ENCODE measurements at places on chromosomes 1 and 21.

GRCh38 chr1:167782946-167783345 lies 61.2 kb downstream of the MPZL1 start:
- no peak for DNase-seq

DNA sequence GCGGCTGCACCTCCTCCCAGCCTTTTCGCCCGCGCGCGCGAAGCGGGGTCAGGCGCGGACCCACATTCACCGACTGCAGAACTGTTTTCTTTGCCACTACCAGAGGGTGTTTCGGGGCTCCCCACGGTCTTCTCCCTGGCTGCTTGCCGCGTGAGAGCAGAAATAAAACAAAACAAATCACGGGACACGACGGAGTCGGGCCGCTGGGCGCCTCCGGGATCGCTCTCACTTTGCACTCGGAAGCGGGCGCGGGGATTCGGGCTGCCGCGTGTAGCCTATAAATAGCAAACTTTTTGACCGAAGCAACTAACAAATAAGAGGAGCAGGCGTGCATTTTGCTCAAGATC lies 412.3 kb upstream of the ESRRG start:
- no peak for DNase-seq

- DNase-seq: no peak
Observed at GRCh38 chr1:26324550-26324949, 6.8 kb downstream of the CD52 start.

GRCh38 chr1:16120940-16121410 lies 34.9 kb downstream of the EPHA2 start:
- no peak for DNase-seq

- DNase-seq: no peak
Observed at GRCh38 chr21:37000381-37000780, 6.1 kb upstream of the RIPPLY3 start.

GRCh38 chr1:100627054-100627716 lies 89.2 kb downstream of the GPR88 start:
- peak; percentile 72 for DNase-seq

GRCh38 chr1:28877132-28877781 lies 37.1 kb upstream of the EPB41 start:
- DNase-seq: peak; percentile 65

DNA sequence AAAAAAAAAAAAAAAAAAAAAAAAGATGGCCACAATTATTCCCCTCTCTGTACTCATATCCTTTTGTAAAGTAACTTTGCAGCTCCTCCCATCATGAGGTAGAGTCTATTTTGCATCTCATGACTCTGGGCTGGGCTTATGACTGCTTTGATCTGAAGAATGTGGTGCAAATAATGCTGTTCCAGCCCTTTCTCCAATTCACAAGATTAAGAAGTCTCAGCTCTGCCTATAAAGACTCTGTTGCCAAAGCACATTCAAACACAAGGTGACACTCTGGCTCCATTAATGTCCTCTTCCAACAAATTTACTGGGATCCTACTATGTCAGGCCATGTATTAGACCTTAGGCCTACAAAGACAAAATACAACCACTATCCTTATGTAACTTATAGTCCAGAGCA lies 64.8 kb upstream of the PTCH2 start:
- no peak for DNase-seq

DNA sequence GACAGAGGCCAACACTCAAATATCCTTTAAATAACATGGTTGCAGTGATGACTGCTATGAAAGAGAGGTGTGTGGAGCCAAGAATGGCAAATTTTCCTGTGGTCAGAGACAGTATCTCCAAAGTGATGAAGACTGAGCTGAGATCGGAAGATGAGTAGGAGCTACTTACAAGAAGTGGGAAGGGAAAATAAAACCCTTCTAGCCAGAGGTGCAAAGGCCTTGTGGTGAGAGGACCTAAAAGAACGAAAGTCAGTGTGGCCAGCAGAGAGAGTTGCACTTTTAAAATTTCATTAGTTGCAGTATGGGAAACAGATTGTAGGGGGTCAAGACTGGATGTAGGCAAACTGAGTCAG lies 17.8 kb downstream of the SLAMF7 start:
- no peak for DNase-seq

DNA sequence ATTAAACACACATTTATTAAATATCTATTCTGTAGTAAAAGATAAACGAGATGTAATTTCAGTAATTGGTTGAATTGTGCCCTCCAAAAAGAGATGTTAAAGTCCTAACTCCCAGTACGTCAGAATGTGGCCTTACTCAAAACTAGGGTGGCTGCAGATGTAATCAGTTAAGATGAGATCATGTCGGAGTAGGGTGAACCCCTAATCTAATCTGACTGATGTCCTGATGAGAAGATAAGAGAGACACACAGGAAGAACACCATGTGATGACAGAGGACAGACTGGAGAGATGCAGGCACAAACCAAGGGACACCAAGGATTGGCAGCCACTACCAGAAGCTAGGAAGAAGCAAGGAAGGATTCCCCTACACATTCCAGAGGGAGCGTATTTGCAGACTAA lies 104.1 kb downstream of the SLC25A24 start:
- no peak for DNase-seq

- no peak for DNase-seq
Observed at GRCh38 chr21:44670642-44671432, 4.1 kb upstream of the KRTAP12-2 start.

DNA sequence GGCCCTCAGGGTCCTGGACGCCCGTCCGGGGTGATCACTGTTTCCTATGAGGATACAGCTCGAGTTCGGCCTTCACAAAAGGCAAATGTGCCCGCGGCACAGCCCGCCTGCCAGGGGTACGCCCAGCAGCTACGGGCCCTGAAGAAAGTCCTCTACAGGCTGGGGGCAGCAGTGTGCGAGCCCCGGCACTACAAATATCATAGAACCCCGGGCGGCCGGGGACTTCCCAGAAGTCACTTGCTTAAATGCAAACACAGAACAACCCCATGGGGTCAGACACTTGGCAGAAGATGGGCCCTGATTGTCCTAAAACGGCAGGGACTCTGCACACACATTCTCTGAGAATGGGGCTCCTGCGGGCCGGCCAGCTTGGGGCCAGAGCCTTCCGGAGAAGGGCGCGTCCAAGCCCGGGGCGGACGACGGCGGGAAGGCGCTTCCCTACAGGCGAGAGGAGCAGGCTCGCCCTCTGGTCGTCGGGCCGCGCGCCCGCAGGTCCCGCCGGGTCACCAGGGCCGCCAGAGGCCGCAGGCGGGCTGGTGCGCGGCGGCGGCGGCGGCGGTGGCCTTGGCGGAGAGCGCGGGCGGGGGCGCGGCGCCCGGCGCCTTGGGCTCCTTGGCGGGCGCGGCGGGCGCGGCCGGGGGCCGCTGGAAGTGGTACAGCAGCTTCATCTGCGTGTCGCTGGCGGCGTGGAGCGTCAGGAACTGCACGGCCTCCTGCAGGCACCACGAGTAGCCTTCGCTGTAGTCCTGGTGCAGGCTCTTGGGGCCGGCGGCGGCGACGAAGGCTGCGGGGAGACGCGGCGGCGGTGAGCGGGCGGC lies 888 bp downstream of the HES5 start:
- DNase-seq: no peak

- no peak for DNase-seq
Observed at GRCh38 chr1:214506972-214507431, 44.4 kb downstream of the PTPN14 start.

DNA sequence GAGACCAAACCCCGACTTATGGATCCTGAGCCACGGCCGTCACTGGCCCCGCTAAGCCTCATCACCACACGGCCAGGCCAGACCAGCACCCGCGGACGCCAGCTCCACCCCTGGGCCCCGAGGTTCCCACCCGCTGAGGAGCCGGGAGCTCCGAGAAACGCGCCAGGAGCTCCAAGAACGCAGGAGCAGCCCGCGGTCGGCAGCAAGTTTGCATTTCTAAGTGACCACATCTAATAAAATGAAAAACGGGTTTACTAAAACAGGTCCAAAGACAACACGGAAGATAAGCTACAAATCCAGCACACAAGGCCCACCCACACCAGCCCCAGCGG lies 8.1 kb upstream of the C1QTNF12 start:
- DNase-seq: no peak

Measured in fibroblast of upper back skin (primary cell).